ENCODE measurements at places on chromosomes 3 and 15. TPM values are rescaled to one million over a fixed set of nuclear protein-coding genes. Genes with fewer than 3 reads are reported as not detected.
A peak's percentile ranks its signal among the peaks of the same experiment; 100 is the strongest.

- no peak for DNase-seq
These were observed 56.9 kb downstream of the CD200R1L start for GRCh38 chr3:112789787-112790186.

DNA sequence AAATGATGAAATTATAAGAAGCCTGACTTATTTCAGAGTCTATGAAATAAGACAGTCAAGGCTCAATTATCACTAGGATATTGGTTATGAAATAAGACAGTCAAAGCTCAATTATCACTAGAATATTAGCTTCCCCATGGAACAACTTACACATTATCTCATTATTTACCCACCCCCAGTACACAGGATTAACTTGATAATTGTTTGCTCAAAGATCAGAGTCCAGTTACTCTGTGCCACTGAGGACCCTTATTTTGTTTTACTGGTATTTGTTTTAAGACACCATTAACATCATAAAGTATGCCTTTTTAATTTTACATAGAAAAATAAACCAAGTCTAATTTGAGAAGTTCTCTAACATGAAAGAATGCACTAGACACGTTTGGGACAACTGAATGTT is 225.4 kb downstream of the SI start:
- no peak for DNase-seq

ASB14 gene
- total RNA-seq = not detected

GRCh38 chr3:187919048-187919447 is 173.8 kb upstream of the BCL6 start:
- no peak for DNase-seq

DNA sequence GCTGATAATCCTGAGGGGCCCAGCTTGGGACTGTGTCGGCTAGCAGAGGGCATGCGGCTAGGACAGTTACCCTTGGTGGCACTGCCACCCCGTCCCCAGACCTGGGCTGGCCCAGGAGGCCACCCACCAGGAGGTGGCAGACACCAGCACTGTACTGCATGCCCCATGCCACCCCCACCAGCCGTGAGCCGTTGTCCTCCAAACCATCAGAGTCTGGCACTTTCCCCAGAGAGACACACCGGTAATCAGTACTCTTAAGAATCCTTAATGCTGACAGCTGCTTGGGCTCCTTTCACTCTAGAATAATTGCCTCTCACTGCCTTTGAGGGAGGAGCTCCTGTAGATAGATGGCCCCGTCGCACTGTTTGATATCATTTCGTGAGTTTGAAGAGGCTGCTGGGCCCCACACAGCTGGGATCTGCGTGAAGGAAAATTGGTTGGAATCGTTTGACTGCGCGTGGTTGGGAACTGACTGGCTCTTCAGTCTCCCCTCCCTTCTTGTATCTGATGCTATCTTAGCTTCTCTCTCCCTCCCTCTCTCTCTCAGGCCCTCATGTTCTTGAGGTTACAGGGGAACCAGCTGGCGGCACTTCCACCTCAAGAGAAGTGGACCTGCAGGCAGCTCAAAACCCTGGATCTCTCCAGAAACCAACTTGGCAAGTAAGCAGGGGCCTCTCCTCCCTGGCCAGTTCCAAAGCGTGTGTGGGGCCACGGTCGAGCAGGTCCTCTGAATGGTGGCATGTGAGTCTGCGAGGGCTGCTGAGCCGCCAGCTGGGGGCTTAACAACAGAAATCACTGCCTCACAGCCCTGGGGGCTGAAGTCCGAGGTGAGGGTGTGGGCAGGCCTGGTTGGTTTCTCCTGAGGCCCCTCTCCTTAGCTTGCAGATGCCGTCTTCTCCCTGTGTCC is 94.9 kb downstream of the LRRK1 start:
- DNase-seq = no peak

SEMA6D gene
- 11.8 TPM for total RNA-seq

DNA sequence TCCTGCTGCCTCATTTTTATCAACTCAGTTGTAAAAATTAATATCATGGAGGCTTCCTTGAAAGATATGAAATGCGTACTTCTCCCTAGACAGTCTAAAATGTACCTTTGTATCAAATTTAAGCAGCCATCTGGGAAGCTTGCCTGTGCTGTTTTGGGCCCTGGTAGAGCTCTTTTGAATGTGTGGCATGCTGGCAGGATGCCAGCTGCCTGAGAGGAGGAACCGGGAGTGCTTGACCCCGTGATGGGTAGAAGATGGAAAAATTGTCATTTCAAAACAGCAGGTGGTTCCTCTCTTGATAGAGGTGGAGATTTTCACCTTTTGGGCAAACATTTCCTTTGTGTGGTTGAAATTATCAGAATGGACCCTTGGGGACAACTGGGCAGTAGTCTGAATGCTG is 245.3 kb downstream of the RPLP1 start:
- DNase-seq = no peak

- peak; percentile 23 for DNase-seq
These were observed 1.0 kb downstream of the PRKCD start for GRCh38 chr3:53161820-53162671.

DNA sequence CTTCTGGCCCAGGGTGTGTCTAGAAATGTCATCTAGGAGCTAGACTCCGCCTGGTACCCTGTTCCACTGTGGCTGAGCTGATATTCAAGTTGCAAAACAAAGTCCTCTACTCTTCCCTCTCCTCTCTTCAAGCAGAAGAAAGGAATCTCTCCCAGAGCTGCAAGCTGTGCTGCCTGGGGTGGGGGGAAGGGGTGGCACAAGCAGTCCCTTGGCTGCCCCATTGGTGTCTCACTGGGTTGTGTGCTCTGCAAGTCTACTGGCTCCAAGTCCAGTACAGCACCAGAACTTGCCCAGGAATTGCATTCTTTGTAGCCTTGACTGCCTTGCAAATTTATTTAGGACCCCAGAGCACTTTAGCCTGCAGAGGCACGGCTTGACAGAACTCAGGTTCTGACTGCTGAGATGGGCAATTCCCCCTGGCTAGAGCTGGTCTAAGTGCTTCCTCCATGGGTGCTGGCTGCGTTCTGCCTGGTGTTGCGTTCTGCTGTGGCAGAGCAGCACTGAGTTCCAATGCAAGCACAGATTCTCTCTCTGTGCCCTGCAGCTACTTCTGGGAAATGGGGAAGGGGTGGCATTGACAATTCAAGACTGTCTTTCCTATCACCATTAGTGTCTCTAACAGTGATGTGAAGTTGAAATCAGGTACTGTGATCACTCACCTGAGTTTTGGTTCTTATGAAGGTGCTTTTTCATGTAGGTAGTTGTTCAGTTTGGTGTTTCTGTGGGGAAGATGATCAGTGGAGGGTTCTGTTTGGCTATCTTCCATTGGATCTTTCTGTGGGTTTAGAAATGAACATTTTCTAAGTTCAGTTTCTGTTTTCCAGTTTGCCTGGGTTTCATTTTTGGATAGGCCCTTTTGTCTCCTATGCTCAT is 39.5 kb downstream of the OXSR1 start:
- DNase-seq = no peak

MGLL gene
- total RNA-seq = 13.3 TPM

DNA sequence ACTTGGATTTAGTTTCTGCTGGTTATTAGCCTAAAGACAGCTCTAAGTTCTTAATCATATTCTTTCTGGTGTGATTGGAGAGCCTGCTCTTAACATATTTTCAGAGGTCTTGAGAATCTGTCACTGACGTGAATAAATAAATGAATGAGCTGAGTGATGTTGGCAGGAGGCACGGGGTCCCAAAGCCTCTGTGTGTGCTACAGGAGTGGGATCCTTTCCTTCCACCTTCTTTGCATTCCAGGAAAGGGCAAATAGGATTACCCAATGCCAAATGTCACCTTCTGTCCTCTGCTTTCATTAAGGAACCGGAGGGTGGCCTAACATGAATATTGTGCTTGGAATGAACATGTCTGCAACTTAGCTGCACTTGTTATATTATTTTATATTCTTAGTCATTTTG is 53.1 kb downstream of the CD47 start:
- no peak for DNase-seq

TRAIP gene
- 33.4 TPM for total RNA-seq

DNA sequence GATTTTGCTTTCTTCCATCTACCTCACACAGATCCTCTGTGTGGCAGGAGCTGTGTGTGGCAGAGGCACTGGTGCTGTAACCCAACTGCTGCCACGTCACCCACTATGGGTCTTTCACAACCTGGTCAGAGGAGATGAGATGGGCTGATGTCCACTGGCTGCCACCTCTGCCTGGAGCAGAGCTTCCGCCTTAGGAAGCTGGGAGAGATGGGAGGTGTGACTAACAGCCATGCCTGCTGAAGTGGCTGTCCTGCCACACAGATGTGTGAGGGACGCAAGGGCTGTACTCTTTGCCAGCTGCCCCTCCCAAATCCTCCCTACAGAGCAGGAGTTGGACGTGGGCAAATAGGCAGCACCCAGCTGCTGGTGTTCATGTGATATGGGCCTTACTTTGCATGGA is 329.5 kb downstream of the GABRB3 start:
- DNase-seq = no peak

- DNase-seq = no peak
These were observed 173.6 kb downstream of the PPM1L start for GRCh38 chr3:160929595-160929994.

DNA sequence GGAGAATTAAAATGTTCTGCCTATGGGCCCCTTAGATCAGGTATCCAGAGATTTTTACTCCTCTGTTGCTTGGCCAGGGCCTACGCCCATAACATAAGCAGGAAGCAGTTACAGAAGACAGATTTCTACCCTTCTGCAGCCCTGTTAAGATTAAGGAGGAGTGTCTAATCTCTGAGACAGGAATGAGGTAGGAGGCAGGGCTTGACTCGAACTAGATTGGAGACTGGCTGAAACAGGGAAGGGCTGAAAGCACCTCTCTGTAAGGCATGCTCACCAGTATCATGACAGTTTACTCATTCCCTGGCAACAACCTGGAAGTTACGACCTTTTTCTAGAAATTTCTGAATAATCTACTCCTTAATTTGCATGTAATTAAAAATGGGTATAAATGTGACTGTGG is 16.7 kb downstream of the PLA2G4D start:
- DNase-seq = no peak

CEMIP gene
- total RNA-seq = 0.33 TPM

CRYGS gene
- total RNA-seq = 4.3 TPM

LRRIQ4 gene
- 0.16 TPM for total RNA-seq

STAB1 gene
- 0.16 TPM for total RNA-seq

DNA sequence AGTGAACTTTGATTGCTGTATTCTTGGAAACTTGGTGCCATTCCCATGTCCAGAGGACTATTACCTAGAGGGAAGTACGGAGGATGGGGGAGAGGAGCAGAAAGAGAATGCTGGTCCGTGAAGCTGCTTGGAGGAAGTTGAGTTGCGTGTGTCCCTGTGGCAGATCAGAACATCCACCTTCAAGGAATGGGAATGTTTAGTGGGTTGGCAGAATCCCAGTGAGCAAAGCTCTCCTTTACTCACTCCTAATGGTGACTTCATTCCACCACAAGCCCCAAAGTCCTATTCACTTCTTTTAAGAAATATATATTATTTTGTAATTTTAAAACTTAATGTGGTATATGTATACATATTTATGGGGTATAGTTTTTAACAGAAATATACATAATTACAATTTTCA is 247.8 kb upstream of the FEZF2 start:
- no peak for DNase-seq

- DNase-seq = no peak
These were observed 110.1 kb upstream of the MLF1 start for GRCh38 chr3:158460926-158461325.

- no peak for DNase-seq
These were observed 17.1 kb downstream of the P2RY12 start for GRCh38 chr3:151367448-151367847.

GOLGA8G gene
- total RNA-seq = not detected

GRCh38 chr3:147425388-147425850 is 16.3 kb downstream of the ZIC1 start:
- no peak for DNase-seq

- DNase-seq = no peak
These were observed 284.9 kb upstream of the TBL1XR1 start for GRCh38 chr3:177482048-177482691.

DNA sequence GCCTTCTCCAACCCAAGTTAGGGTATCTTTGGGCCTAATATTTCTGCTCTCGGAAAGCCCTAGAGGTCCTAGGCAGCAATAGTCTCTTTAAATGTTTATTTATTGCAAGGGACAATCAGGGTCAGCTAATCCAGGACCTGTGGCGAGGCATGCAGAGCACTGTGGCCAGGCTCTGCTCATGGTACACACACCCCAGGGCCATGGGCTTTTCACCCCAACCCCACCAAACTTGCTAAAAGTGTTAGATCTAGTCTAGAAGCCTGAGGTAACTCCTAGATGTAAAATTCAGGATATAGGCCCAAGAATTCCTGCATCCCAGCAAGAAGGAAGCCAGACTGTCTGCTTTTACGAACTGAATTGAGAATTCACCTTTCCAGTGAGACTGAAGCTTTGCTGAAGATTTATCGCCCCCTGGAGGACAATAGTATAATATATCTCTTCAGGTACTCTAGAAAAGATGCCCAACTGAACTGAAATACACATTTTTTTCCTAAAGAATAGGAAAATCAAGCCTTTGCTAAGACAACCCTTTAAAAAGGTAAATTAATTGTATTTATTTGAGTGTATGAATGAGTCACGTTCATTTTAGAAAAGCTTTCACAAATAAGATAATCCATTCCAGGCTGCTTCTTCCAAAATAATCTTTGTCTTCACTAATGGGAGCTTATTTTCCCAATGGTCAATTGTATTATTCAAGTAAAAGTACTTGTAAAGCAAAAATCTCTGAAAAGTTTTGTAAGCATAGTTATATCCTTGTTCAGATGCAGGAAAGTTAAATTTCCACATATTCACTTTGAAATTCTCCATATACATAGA is 89.8 kb downstream of the LRRC3B start:
- peak; percentile 3 for DNase-seq

DNA sequence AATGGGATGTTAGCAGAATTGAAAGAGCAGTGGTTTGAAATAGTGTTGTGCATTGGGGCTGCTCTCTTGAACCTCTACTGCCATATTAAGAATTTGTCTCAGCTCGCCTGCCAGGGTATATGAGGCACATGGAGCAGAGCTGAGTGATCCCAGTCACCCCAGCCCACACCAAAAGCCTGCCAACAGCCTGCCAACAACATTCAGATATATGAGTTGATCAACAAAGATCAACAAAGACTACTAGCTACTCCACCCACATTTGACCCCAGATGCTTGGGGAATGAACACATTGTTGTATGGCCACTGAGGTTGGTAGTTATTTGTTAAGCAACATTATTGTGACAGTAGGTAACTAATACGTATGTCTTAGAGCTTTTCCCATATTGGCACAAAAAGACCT is 570.9 kb upstream of the IL12A start:
- DNase-seq = no peak

DNA sequence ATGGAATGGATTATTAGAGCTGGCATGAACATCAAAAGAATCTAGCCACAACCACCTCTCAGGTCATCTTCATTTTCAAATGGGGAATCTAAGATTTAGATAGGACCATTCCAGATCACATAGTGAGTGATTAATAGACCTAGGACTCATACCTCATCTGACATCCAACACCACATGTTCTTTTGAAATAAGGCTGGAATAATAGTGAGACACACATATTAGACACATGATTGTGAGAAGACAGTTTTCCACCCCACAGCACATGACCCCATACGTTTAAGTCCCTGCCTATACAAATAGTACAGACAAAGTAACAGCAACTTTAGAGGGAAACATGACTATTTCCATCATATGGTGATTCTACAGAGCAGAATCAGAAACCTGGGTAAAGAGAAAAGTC is 344.7 kb upstream of the TPRG1 start:
- DNase-seq = no peak

NOX5 gene
- not detected for total RNA-seq

GRCh38 chr15:52028431-52029093 is 9.5 kb downstream of the MAPK6 start:
- DNase-seq = no peak

GRCh38 chr3:99066863-99067262 is 165.4 kb upstream of the DCBLD2 start:
- DNase-seq = no peak

All from neural crest cell (in vitro differentiated cells).